Stimulated activated CD4-positive, alpha-beta T cell treated with anti-CD3 and anti-CD28 coated beads, Interleukin-1b, Interleukin-23, amount 100 ng/mL, for 1 hour (primary cell): ENCODE measurements at places on chromosomes 11 and 22.

DNA sequence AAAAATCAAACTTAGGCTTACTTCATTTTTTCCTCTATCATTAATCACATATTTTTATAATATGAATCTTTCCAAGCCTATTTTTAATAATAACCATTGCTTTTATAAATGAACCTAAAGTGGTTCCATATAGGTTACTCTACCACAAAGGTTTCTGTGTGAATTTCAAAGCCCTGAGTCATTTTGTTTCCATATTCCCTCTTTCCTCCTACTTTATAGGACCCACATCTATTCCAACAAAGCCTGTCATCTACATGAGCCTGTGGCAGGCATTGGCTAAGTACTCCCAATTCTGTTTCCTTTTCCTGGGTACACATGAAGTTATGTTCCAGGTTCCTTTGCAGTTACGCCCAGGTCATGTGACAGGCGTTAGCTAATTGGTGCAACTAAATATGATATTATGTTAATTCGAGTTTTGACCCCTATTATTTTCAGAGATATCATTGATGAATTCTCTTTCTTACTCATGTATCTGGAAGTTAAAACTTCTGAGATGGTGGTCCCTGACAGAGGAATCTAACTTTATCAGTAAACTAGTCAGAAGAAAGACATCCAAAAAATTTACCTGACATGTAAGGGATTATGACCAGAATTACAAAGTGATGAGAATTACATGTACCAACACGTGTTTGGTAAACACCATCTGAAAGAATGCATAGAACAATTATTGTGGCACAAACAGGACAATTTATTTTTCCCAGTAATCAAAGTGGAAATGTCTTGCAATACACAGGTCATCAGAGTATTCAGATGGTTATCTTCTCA is 1264.0 kb upstream of the CNTN5 start:
- DNase-seq, result no peak

- no peak for DNase-seq
These were observed 9.7 kb downstream of the CHRM1 start for GRCh38 chr11:62911137-62912130.

DNA sequence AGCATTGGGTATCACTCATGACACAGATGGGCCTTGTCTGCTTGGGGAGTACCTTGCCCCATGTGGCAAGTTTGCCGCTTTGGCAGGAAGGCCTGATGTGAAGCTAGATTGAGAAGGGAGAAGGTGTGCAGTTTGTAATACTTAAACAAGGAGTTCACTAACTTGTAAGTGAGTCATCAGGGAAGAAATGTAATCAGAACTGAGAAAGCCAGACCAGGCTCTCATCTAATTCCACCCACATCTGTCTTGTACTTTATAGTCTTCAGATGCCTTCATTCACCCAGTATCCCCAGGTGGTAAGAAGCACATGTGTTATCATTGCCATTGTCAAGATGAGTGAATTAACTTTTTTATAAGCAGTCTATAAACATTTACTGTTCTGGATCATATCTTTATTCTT is 116.0 kb upstream of the DDI1 start:
- DNase-seq, result no peak

DNA sequence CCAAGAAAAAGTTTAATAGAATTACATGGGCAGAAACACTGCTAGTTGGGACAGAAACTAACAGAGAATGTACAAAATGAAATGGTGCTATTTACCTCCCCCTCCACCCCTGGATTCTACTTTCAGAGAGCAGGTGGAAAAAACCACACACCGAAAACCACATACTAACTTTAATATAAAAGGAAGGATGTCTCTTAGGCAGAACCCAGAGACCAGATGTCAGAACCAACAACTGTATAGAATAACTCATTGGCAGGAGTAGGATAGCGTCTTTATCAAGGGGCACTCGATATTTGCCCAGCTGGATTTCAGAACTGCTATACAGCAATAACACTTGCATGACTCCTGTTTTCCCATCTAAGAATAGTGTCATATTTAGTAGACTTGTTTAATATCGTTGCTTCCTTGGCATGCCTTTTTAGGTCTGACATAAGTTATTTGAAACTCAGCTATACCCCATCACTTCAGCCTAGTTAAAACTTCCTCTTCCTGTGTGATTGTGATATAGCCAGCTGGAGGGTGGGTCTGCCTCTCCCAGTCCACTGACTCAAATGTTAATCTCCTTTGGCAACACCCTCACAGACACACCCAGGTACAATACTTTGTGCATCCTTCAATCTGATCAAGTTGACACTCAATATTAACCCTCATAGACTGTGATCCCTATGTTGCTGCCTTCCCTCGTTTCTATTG is 1.2 kb downstream of the SLC22A25 start:
- no peak for DNase-seq

- DNase-seq, result no peak
These were observed 388.6 kb downstream of the TBC1D22A start for GRCh38 chr22:47151064-47151463.

- no peak for DNase-seq
These were observed 74.6 kb downstream of the ADM start for GRCh38 chr11:10379426-10379825.

DNA sequence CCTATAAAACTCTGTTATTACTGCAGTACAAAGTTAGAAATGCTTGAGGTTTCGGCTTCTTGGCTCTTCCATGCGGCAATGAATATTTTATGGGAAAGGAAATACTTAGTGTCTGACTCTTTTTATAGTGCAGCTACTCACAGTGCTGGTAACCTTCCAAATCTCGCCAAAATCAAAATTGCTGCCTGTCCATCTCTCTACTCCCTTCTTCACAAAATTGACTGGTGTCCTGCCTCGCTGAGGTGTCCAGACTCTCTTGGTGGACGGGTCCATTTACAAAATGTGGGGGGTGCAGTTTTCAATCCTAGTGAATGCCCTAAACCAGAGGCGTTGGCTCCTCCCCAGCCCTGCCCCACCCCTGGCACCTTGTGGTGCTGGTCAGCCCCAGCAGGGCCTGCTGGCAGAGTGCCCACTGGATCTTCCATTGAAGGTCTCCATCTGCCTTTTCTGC is 73.5 kb downstream of the ZBTB16 start:
- no peak for DNase-seq

DNA sequence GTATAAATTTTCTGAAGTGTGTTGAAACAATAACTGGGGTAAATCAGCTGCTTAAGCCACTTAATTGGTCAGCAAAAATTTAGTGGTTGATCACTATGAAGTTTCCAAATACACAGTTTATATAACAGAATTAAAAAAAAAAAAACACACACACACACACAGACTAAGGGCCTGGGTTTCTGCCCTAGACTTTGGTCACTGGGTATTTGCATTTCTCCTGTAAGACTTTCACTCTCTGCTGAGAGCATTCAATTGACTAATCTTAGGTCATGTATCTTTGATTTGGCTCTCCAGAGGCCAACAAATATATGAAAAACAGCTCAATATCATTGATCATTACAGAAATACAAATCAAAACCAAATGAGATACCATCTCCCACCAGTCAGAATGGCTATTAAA is 214.3 kb downstream of the KCNA4 start:
- DNase-seq, result no peak

- DNase-seq, result no peak
These were observed 44.5 kb downstream of the MED15 start for GRCh38 chr22:20551805-20552442.

DNA sequence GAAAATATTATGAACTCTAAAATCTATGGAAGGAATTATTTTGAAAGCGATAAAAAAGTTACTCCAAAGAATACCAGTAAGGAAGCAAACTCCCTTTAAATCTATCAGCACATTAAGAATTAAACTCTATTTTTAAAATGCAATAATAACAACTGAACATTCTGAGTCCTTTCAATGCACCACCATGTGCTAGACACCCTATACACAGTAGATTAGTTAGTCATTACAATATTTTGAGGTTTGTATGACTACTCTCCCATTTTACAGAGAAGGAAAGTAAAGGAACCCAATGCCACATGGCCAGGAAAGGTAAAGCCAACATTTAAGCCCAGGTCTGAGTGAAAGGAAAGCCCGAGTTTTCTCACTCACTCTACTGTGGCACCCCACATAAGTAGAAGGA is 17.7 kb downstream of the JAML start:
- DNase-seq, result no peak

DNA sequence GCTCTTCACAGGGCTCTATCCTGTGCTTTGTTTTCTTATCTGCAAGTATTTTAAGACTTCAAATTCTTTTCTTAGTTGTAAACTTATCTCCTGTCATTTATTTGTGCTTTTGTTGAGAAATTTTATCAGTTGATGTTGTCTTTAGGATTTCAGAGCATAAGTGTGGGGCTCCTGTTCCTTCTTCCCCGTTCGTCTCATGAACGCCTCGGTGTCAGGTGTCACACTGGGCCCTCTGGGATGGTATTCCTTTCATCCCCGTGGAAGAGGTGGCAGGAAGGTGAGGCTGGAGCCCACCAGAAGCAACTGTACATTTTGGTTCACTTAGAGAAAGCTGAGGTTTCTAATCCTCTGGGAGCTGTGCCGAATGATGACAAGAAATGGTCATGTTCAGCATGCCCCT is 17.9 kb downstream of the NADSYN1 start:
- no peak for DNase-seq

GRCh38 chr11:41320238-41320637 is 139.2 kb downstream of the LRRC4C start:
- no peak for DNase-seq

- no peak for DNase-seq
These were observed 831 bp upstream of the TMEM135 start for GRCh38 chr11:87036756-87037449.

GRCh38 chr11:35983981-35984380 is 40.1 kb downstream of the LDLRAD3 start:
- no peak for DNase-seq

GRCh38 chr11:46108751-46109150 is 12.5 kb downstream of the PHF21A start:
- DNase-seq, result no peak

GRCh38 chr11:6632116-6633073 is 13.2 kb upstream of the TPP1 start:
- no peak for DNase-seq
